ENCODE measurements at places on chromosomes 3 and 15. TPM values are rescaled to one million over a fixed set of nuclear protein-coding genes. Genes with fewer than 3 reads are reported as not detected.

TERC gene
- total RNA-seq = 10.0 TPM

DNA sequence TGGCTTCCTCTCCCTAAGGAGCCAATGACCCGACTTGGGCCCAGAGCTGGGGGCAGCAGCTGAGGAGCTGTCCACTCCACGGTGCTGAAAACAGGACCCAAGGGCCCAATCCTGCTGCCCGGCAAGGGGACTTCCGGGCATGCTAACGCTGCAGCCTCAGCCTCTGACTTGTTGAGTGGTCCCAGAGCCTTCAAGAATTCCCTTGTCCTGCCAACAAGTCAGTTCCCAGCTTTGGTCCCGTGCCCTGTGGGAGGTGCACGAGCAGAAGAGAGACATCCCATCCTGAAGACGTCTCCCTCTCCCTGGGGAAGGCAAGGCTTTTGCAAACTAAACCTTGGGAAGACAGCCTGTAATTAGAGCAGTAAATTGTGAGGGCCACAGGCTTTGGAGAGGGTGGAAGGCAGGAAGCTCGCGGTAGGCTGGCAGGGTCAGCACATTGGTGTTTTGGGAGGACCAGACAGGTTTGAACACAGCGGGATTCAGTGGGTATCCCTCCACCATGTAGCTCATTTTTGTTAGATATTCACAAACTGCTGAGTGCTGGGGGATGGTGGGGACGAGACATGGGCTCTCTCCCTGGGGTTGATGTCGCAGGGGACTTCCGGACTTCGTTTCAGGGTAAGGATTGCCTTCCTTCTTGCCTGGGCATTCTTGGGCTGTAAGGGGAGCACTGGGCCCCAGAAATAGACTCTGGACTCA, 29.8 kb upstream of the PRR23E start:
- no peak for DNase-seq
- H3K27me3 ChIP-seq = no peaks in the 10 kb centered on the region
- H3K36me3 ChIP-seq = no peaks in the 10 kb centered on the region
- H3K4me3 ChIP-seq = no peak overlapping the region
- H3K27ac ChIP-seq = no peak overlapping the region
- no peaks in the 10 kb centered on the region for H3K4me1 ChIP-seq

SNX22 gene
- total RNA-seq = 0.14 TPM

- H3K27me3 ChIP-seq = no peaks in the 10 kb centered on the region
- H3K4me3 ChIP-seq = no peak overlapping the region
- no peaks in the 10 kb centered on the region for H3K4me1 ChIP-seq
- H3K36me3 ChIP-seq = no peaks in the 10 kb centered on the region
- no peak for DNase-seq
Observed at GRCh38 chr3:5045961-5046360, 66.7 kb downstream of the BHLHE40 start.

GREM1 gene
- total RNA-seq = 0.44 TPM

- H3K4me1 ChIP-seq = peaks cover 53% of the 10 kb centered on the region
- H3K27me3 ChIP-seq = no peaks in the 10 kb centered on the region
- peak; percentile 87 for DNase-seq
- H3K4me3 ChIP-seq = peak overlapping the region; percentile 10
- H3K27ac ChIP-seq = peak overlapping the region; percentile 97
Observed at GRCh38 chr3:11567516-11568467, 75.9 kb downstream of the VGLL4 start.

- no peaks in the 10 kb centered on the region for H3K4me1 ChIP-seq
- peaks cover 10% of the 10 kb centered on the region for H3K27me3 ChIP-seq
- DNase-seq = no peak
- H3K4me3 ChIP-seq = no peak overlapping the region
- no peaks in the 10 kb centered on the region for H3K36me3 ChIP-seq
Observed at GRCh38 chr15:36294359-36294758, 285.1 kb upstream of the CDIN1 start.
